ENCODE measurements at places on chromosomes 1 and 21.

GRCh38 chr1:5949085-5949760 is 43.0 kb downstream of the NPHP4 start:
- DNase-seq: no peak

DNA sequence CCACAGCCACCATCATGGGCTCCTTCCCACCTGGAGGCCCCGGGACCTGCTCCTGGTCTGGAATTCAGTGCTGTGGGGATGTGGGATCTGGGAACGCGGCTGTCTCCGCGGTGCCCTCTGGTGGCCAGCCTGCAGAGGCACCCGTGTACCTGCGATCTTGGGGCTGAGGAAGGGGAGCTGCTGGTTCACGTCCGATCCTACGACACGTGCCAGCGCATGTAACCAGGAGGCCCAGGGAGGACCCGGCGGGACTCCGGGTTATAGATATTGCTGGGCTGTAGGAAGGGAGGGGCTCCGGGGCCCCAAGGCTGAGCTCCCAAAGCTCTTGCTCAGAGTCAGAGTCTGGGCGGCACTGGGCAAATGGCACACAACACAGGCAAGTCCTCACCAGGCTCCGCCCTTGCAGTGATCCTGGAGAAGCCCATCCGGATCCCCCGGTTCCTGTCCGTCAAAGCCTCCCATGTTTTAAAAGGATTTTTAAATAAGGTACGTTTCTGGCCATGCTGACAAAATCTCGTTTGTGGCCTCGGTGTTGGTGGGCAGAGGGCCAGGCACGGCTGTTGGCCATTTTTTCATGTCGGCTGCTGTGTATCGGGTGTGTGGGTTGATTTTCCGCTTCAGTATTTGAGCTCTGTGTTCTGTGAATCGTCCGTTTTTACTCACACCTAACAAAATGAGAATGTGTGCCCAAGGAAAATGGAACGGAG is 20.1 kb downstream of the FAAP20 start:
- no peak for DNase-seq

DNA sequence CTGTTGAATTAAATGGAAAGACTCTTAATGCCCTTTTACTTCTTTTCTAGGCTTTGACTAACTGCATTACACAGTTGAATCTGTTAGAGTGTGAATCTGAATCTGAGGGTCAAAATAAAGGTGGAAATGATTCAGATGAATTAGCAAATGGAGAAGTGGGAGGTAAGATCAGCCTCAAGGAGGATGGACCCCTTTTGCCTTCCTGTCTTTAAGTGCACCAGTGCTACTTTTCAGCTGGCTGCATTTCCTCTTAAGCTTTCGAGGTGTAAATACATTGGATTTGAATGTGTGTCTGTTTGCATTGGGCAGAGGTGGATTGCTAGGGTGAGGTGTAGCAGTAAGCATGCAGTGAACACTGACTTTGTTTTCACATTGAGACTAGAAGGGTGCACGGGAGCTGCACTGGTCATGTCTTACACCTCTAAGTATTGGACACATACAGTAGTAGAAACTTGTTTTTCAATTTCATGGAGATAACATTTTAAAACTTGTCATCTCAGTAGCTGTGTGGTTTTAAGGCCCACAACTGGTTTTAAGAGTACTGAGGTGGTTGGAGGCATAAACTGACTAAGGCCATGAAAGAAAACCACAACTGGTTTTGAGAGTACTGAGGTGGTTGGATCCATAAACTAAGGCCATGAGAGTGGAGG is 35.4 kb downstream of the MIA3 start:
- no peak for DNase-seq

- no peak for DNase-seq
These were observed 102.0 kb upstream of the MAP1LC3C start for GRCh38 chr1:242100921-242101320.

All from AG04450 (cell line).